Stimulated activated CD4-positive, alpha-beta T cell treated with anti-CD3 and anti-CD28 coated beads, Interleukin-4, amount 100 ng/mL, for 48 hours (primary cell): ENCODE measurements at places on chromosomes 4 and X.

GRCh38 chrX:96563646-96564045 is 121.0 kb upstream of the DIAPH2 start:
- no peak for DNase-seq

DNA sequence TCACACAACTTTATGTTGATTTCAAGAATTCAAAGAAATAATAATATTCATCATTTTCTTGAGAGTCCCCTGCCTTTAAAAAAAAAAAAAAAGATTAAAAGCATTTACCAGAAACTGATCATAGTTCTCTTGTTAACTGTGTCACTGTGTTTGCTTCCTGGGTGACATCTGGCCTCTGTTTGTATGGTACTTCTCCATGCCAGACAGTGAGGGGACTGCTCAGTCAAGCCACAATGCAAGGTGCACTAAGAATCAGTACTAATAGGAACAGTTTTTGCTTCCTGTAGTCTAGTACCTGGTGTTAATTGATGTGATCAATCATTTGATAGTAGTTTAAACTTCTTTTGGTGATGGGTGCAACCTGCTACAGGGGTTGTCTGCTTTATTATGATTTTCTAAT is 77.5 kb downstream of the PHOX2B start:
- no peak for DNase-seq

- DNase-seq, result no peak
Measured at GRCh38 chrX:119809185-119809666, 17.8 kb upstream of the RPL39 start.

DNA sequence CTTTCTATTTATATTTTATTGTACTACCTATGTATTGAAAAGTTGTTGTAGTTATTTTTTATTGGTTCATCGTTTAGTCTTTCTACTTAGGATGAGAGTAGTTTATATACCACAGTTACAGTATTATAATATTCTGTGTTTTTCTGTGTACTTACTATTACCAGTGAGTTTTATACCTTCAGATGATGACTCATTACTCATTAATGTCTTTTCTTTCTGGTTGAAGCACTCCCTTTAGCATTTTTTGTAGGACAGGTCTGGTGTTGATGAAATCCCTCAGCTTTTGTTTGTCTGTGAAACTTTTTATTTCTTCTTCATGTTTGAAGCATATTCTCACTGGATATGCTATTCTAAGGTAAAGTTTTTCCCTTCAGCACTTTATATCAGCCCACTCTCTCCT is 7.7 kb downstream of the LUZP4 start:
- no peak for DNase-seq

GRCh38 chrX:38982370-38982769 is 181.1 kb downstream of the MID1IP1 start:
- DNase-seq, result no peak

DNA sequence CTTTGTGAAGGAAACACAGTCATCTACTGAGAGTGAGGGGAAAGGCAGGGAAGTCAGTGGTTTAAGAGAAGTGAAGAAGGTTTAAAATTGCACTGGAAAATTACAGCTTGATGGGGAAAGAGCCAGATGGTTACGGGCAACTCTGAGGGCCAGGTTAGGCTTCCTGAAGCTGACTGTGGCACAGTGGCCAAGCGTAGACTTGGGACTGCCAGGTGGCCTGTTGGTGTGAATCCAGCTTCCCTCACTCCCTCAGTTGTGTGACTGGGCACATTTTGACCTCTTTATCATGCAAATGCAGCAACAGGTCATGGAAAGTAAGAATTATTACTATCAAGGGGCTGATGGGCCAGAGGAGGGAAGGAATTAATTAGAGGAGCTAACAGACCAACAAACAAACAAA is 390.1 kb downstream of the UNC5C start:
- no peak for DNase-seq

- no peak for DNase-seq
Measured at GRCh38 chr4:186554539-186554913, 841 bp downstream of the MTNR1A start.

GRCh38 chrX:17023661-17024060 is 77.2 kb downstream of the REPS2 start:
- DNase-seq, result no peak

- DNase-seq, result no peak
Measured at GRCh38 chrX:151754047-151754429, 19.5 kb downstream of the CNGA2 start.

- DNase-seq, result no peak
Measured at GRCh38 chr4:13464973-13465372, 19.2 kb downstream of the RAB28 start.

DNA sequence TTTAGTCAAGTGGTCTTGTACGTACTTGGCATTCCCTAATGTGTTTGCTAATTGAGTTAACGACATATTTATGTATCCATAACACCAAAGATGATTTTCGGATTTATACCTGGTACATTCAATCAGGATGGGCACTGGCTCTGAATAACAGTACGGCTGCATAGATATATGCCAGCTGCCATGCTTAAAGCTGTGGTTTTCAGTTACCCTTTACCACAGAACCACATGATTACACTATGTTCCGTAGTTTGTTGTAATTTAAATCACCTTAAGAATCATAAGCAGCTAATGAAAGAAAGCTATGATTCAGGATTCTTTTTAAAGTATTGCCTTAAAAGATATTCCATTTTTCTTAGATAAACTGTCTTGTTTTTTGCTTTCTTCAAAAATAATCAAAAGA is 53.6 kb downstream of the FIP1L1 start:
- no peak for DNase-seq

DNA sequence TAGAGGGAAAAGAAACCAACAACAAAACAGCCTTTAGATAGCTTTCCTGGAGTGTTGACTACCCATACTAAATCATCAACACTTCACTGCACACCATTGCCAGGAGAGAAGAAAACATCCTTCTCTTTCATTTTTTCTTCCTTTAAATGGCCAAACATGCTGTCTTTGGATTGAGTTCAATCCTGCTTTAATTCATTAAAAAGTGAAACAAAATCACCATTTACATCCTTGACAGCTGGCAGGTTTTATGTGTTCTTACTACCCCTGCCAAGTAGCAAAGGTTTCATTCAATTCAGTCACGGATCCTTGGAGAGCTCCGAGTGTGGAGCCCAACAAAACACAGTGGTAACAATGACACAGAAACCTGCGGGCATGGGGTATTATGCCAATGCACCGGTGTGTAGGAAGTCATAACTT is 568.3 kb downstream of the ANKRD50 start:
- DNase-seq, result no peak

GRCh38 chr4:83772685-83773084 is 236.8 kb downstream of the GPAT3 start:
- no peak for DNase-seq
